Left cardiac atrium (tissue), 4 donors: ENCODE measurements at places on chromosomes 12 and 14.

DNA sequence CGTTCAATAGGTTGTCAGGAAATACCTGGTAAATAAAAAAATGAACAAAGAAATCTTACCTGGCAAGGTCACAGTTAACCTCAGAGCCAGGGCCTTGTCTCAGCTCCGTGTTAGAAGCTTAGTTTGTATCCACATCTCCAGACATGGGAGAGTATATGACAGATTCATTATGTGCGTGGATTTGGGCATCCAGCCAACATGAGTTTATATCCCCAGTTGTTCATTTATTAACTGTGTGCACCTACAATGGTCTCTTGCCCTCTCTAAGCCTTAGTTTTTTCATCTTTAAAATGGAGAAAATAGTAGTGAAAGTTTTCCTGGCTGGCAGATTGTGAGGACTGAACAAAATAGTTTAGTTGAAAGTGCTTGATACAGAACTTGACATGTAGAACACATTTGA lies 437.8 kb downstream of the NPAS3 start:
- no peak for DNase-seq

- DNase-seq = no peak
Measured at GRCh38 chr14:90632451-90632850, 183.8 kb downstream of the TTC7B start.

GRCh38 chr12:77016606-77017005 lies 48.8 kb downstream of the E2F7 start:
- no peak for DNase-seq

DNA sequence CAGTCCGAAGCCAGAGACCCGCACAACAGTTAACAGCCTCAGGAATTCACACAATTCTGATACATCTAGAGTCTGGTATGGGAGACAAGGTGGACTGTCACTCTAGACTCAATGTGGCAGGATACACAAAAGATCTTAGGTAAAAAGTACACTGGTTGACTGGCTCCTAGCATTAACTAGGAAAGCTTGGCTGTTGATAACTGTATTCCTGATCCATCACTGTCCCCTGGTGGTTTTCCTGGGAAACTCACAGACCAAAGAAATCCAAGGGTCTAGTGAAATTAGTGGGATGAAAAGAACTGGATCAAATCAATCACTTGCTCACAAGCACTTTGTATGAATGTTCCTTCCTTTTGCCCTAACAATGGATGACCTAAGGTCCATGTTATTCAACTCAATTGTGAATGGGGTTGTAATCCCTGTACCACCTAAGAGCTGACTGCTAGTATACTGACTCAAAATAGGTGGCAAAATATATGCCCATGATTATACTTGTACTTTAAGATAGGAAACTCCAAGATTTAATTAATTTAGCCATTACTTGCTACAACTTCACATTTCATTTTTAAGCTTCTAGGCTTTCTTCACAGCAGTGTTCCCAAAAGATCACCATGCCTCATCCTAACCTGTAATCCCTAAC lies 14.0 kb downstream of the NPC2 start:
- DNase-seq = no peak

DNA sequence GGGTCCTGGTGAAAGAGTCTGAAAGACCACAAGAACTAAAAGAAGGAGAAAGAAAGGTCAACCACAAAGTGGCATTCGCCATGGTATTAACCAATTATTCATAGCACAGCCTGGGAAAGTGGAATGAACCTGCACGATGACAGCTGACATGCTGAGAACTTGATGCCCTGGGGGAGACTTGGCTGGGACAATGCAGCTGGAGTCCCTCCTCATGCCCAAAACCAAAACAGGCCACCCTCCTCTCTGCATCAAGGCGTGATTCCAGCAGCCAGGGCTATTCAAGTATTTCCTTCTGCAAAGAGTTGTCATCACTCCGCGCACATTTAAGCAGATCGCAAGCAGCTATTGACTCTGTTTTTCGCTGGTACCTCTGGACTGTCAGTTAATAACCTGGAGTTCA lies 167.1 kb upstream of the NOS1 start:
- no peak for DNase-seq

GRCh38 chr14:57262117-57262516 lies 6.6 kb downstream of the EXOC5 start:
- no peak for DNase-seq

DNA sequence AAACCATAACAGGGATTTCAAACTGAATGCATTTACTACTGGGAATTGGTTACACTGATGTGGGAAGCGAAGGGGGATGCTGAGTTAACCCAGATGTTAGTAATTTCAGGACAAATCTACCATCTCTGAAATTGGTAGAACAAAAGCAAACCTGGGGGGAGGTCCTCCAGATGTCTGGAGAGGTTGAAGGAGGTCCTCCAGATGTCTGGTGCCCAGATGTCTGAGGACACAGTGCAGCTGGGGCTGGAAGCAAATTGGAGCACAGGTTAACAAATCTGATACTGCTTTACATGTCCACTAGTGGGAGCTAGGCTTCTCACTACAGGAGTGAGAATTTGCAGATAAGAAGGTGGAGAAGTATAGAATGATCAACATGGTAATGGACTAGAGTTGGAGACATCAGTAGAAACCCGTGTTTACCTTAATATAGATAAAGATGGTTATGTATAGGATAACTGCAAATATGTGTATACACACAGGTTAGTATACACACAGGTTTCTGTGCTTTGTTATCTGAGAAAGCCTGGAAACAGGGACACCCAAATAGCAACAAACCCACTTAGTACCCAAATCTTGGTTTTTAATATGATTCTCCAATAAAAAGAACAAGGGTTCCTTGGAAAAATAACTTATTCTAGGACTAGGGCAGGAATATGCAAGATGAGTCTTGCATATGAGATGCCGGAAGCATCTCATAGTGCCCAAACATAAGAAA lies 162.5 kb downstream of the C12orf50 start:
- DNase-seq = no peak

GRCh38 chr12:91482231-91482630 lies 299.6 kb upstream of the DCN start:
- DNase-seq = no peak

DNA sequence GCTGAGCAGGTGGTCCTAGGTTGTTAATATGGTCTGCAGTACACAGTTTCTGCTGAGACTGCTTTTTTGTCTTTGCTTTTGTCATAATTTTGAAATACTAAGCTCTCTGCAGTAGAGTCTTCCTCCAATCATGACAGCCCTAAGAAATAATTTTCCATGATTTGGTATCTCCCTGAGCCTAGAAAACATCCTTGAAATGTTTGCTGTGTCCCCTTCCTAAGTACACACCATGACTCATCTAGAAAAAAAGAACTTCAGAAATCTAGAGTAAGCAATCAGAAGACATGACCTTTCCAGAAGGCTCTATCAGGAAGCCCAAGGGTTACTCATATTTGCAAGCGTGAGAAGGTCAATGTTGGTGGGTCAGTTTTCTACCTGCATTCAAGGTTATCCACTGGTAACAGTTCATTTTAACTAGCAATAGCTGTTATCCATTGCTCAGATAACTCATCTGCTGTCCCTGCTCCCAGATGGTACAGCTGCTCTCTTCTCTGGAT lies 16.4 kb downstream of the DAD1 start:
- DNase-seq = no peak

- no peak for DNase-seq
Measured at GRCh38 chr14:26173581-26174110, 424.2 kb downstream of the NOVA1 start.

DNA sequence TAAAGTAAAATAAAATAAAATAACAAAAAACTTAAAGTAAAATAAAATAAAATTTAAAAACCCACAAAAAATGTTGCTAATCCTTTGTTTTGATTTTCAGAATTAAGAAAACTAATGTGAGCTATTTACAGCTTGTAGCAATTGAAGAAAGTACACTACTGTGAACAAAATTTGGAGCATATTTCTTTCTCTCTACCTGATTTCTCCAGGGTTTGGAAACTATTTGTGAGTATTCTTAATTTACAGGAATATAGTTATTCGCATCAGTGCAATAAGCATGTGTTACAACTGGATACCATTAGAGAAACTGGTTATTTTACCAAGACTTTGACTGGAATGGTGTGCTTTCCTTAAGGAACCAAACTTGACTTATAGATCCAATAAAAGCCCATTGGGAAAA lies 86.1 kb upstream of the CNOT2 start:
- no peak for DNase-seq

DNA sequence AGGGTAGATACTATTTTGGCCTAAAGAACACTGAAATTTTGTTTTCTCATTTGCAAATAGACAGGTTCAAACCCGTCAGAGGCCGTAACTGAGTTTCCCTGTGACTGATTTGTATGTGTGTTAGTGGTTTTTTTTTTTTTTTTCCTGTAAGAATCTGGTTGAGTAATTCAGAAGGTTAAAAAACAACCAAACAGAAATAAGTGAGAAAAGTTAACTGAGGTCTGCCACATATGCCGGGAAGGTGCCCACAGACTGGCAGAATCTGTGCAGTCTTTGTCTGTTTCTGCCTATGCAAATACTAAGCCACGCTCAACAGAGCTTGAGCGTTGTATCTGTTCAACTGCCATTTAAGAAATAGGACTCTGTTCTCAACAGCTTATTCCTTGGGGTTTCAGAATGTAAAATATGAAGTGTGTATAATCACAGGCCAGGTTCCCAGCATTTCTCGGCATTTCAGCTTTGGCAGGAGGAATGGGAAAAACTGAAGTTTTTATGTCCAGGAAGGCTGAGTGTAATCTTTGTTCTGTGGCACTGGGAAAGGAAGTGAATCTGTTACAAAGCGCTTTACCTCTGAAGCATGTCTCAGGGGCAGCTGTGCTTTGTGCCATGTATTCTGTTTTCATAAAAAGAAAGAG lies 181.9 kb downstream of the PRKCH start:
- DNase-seq = no peak

DNA sequence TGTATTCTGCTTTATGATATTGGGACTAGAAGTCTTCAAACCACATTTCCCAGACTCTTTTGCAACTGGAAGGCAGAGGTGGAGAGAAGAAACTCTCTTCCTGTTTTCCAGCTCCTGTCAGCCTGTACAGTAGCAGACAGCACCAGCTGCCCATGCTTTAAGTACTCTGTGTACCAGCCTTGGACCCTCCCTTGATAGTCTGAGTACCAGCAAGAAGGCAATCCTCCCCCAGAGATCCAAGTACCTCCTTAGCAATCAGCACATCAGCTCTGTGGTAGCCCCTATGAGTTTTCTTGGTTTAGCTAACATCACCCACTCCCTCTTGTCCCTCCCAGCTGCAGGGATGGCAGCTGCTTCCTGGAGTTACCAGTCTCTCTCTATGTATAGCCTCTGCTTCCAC lies 56.3 kb downstream of the STXBP6 start:
- no peak for DNase-seq

GRCh38 chr12:106769078-106769477 lies 5.4 kb upstream of the RIC8B start:
- no peak for DNase-seq

GRCh38 chr14:55689981-55690871 lies 110.2 kb downstream of the KTN1 start:
- DNase-seq = no peak

GRCh38 chr12:47980197-47980596 lies 16.8 kb downstream of the TMEM106C start:
- no peak for DNase-seq

DNA sequence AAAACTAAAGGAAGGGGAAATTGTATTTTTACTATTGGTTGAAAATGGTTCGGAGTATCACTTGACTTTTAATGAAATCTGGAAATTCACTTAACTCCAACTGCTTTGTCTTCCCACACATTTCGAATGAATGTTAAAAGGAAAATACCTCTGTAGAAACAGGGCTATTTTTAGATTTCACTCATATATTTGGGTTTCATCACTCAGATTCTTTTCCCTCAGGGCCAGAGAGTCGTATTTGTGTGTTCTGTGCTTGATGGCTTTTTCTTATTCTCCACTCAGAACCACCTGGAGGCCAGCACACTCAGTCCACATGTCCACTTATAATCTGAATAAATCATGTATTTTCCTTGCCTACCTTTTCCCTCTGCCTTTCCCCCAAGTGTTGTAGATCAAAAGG lies 40.0 kb downstream of the DAAM1 start:
- no peak for DNase-seq

DNA sequence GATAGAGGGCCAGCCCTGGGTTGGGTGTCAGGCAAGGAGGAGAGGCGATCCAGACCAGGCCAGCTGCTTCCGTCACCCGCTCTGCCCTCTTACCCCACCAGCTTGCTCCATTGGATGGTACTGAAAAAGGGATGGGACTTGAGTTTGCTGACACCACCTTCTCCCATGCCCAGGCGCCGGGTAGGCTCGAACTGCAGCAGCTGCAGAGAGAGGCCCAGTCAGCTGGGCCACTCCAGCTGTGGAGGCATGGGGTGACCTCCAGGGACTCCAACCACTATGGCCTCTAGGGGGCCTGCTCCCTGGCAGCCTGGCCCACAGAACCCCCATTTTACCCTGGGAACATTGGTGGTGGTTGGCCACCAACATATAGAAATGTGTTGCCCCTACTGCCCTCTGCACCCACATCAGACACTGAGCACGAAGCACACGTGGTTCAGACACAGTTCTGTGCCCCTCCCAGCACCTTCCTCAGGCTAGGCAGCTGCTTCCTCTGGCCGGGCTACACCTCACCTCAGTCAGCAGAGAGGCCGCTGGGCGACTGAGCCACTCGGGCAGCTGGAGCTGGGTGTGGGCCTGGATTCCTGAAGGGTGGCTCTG lies 16.0 kb downstream of the RPS6KL1 start:
- DNase-seq = no peak

DNA sequence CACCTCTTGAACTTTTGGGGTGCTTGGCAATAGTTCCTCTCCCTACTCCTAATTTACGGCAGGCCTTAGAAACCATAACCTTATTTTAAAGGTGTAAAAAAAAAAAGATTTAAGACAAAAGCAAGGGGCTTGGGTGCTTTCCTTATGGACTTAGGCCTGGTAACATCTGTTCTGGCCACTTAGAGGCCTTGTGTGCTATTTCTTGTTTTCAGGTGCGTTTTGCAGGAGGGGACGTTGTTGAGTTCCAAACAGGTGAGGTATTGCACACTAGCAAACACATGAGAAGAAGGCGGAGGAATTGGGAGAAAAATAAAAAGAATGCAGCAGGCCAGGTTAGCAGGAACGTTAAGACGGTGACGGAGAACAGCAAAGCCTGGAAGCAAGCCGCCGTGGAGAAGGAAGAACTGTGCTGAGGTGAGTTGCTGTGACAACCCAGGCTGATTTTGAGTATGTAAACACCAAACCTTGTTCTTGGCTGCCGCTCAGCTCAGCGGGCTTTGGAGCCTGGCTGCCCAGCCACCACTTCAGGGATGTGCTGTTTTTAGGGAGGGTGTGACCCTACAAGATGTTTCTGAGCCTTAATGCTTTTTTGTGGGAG lies 17.3 kb downstream of the EMG1 start:
- no peak for DNase-seq

DNA sequence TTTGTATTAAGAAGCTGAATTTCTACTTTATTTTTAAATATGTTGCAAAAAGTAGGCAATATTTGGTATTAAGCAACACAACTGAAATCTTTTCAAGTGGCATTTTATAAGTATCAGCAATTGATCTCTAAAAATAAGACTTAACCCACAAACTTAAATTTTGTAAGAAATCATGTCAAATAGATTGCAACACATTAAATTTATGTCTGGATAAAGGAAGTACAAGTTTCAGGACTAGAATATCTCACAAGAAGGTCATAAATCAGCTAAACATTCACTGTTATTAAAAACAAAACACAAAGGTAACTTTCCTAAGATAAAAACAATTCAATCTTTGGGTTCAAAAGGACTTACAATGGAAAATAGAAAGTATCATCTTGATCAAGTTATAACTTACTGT lies 32.8 kb downstream of the CPNE8 start:
- DNase-seq = no peak
